ENCODE measurements at places on chromosomes 3 and 15.

DNA sequence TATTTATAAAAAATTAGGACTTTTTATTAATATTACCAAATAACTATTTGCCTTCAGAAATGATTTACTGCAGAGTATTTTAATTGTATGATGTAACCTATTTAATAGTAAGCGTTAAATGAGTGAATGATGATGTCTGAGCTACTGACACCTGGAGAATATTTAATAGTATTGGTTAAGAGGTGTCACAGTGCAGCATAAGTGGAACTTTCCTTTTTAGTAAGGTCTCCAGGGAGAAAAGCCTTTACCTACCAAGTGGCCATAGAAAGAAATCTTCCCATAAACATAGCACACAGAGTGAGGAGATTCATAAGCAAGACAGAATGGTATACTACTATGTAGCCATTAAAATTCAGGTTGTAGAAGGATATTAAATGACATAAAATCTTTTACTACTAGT, 441.7 kb downstream of the TBL1XR1 start:
- no peak for DNase-seq

DNA sequence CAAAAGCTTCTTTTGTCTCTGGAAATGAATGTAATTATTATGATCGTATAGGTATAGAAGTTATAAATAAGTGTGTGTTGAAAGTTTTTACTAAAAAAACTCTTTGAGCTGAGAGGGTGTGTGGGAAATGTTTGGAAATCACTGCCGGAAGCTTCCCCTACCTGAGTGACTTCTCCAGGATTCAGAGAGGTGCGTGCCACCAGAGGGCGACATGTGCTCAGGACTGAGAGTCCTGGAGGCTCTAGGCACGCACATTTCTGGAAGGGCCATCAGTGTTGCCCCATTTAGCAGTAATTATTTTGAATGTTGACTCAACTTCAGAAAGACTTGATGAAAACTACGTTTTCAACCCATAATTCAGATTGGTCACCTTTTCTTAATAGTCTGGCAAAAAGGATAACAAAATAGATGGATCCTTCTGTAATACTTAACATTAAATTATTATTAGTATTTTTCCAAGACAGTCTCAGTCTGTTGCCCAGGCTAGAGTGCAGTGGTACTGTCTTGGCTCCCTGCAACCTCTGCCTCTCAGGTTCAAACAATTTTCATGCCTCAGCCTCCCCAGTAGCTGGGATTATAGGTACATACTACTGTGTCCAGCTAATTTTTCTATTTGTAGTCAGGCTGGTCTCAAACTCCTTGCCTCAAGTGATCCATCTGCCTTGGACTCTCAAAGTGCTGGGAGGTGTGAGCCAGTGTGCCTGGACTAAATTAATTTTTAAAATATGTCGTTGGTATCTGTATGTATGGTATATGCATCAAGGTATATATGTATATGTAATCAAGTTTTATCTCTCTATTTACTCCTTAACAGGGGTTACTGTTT, 34.5 kb downstream of the GPR171 start:
- peak; percentile 47 for DNase-seq

GRCh38 chr15:88913017-88913849, at the start of gene MFGE8:
MFGE8 (minus strand) TSS chr15:88913379; CDS start chr15:88913319, 60 bp downstream.
- DNase-seq, result peak; percentile 24

GRCh38 chr3:133127381-133127780, 89.2 kb downstream of the TMEM108 start:
- no peak for DNase-seq

DNA sequence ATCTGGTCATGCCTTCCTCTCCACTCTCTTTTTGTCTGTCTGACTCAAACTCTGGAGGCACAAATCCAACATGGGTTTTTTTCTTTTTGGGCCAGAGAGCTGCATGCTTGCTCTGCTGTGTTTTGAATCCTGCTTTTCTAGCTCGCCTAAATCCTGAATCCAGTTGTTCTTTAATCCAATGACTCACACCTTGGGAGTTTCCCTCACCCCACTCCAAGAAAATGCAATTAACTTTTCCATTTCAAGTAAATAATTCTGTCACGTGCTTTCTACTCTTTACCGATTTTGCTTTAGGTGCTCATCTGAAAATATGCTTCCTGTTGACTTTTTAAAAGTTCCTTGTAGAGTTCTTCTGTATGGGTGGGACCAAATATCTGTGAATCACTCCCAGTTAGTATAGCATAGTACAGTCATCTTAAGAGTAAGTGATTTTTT, 47.6 kb downstream of the SLMAP start:
- peak; percentile 69 for DNase-seq

- no peak for DNase-seq
Observed at GRCh38 chr15:40285151-40285550, 2.3 kb upstream of the ANKRD63 start.

DNA sequence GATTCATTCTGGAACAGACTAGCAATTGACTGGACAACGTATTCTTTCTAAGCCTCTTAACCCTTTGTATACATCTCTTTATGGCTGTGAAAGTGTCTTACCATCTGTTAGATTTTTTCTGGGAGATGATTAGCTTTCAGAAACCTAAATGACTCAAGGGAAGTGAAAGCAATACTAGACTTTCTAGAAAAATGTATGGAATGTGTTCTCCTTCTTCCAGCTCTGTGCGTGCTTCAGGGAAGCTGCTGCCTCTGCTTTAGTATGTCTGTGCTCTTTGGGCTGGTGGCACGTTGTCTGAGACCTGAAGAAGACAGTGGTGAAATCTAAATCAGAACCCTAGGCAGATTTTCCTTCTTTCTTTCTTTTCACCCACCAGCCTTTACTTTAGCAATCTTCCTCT, 89.5 kb downstream of the ITPR1 start:
- no peak for DNase-seq

GRCh38 chr15:60734851-60735250, 255.9 kb upstream of the ICE2 start:
- DNase-seq, result no peak

- no peak for DNase-seq
Observed at GRCh38 chr3:155194973-155195957, 98.2 kb downstream of the STRIT1 start.

DNA sequence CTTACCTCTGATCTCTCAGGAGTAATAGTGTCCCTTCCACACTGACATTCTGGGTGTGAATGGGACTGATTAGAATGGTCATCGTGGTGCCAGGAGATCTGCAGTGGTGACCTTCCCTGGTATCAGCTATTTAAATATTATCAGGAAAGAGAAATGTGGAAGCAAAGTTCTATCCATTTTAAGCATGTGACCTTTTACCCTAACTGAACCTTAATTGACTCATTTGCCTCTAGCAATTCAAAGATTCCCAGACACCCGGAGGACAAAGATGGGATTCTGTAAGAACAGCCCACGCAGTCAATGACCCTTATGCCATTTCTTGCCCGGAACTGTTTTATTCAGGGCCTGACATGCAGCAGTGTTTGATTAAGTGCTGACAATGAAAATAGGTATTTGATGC, 10.3 kb downstream of the LIPC start:
- DNase-seq, result no peak

- DNase-seq, result no peak
Observed at GRCh38 chr3:157533298-157534070, 30.3 kb upstream of the VEPH1 start.

- DNase-seq, result no peak
Observed at GRCh38 chr3:101646726-101647125, 30.2 kb downstream of the ZBTB11 start.

DNA sequence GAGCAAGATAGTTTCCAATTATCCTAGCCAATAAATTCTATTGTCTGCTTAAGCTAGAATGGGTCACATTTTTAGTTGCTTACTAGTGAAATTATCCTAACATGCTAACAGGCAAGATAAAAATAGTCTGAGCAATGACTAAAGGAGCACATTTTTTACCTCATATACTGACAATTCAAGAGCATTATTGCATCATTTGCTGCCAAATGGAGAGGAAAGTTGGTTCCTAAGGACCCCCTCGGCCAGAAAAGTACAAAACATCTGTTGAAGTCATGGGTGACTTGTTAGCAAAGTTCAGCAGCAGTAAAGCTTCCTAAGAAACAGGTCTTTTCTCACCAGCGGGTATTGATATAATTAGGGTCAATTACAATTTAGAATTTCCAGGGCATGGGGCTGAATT, 1001.0 kb downstream of the FHIT start:
- DNase-seq, result no peak

DNA sequence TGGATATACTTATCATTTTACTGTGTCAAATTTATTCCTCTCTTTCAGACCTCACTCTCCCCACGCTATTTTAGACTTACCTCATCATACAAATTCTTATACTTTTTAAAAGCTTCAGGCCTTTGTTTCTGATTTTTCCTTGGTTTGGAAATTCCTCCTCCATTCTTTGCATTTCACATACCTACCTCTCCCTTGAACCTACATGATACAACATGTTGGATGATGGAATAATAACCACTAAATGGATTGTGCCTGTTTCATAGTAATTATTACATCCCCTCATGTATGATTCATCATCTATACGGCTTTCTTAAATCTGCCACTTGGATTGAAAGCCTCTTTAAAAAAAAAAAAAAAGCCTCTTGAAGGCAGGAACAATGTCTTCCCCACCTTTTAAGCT, 24.6 kb downstream of the TRIP4 start:
- DNase-seq, result no peak

DNA sequence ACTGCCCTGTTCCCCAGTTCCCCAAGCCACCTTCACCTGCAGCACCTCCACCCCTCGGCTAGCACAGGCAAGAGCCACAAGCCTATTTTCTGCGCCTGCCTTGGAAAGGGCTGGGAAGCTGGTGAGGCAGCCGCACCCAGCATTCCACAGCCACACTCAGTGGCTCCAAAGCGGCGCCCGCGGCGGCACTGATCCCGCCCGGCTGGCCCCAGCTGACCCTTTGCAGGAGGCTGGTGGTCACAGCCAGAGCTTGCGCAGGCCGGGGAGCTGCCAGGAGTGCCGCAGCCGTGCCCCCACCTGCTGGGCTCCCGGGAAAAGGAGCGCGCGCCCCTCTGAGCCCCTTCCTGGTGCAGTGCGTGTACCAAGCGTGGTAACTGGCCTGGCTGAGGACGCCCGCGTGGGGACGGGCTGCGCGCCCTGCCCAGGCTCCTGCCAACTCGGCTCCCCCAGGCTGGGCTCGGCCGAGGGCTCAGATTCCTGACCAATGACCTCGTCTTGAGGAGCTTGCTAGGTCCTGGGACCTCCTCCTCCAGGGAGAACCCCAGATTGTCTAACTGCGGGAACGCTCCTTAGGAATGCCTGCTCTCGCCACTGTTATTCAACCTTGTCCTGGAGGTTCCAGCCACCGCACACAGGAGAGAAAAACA, 13.3 kb downstream of the GRAMD2A start:
- DNase-seq, result no peak

- no peak for DNase-seq
Observed at GRCh38 chr3:24490151-24490550, 4.5 kb downstream of the THRB start.

DNA sequence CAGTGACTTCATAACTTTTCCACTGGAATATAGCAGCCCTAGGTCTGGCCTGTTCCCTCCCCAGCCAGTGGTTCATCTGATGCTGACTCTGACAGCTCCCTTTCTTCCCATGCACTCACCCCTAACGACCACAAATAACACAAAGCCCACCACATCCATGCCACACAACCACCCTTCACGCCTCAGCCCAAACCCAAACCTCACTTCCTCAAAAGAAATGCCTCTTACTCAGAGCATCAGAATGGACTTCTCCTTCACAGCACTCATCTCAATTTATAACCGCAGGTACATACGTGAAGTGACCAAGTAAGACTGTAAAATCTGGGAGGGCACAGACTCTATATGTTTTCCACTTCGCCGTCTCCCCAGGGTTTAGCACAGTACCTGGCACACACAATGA, 1.1 kb downstream of the RBSN start:
- peak; percentile 58 for DNase-seq

GRCh38 chr3:196177967-196178366, 33.2 kb downstream of the ZDHHC19 start:
- no peak for DNase-seq

DNA sequence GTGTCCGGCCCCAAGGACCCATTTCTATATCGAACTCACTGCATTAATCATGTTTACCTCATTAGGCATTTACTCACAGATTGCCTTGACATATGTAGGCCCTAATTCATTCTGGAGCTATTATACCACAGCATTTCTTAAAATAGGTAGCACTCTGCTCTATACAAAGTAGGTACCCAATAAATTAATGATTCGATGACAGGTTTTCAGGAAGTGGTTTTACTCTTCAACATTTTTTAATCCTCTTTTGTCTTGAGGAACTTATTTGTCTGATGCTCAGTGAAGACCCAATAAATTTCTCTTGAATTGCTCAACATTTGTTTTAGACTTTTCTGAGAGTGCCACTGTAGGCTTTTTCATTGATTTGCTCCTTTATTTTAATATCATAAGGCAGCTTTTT, 12.1 kb downstream of the TGFBR2 start:
- DNase-seq, result no peak

GRCh38 chr15:100095541-100096247, 246.1 kb downstream of the ADAMTS17 start:
- DNase-seq, result no peak

DNA sequence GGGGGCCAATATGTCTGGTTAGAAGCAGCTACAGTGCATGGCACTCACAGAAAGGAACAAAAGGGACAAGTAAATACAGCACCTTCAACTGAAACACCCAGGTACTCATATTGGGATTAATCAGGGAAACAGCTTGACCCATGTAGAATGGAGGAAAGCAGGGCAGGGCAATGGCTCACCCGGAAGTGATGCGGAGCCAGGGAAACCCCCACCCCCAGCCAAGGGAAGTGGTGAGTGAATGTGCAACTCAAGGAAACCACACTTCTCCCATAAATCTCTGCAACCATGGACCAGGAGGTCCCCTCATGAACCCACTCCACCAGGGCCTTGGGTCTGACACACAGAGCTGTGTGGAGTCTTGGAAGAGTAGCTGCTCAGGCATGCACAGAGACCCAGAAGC, 117.1 kb downstream of the MTHFS start:
- peak; percentile 34 for DNase-seq

- DNase-seq, result no peak
Observed at GRCh38 chr15:62482785-62483429, 317.8 kb upstream of the C2CD4B start.

GRCh38 chr3:175003590-175003989, 144.5 kb downstream of the NAALADL2 start:
- DNase-seq, result no peak

GRCh38 chr3:133227813-133228212, 172.0 kb upstream of the BFSP2 start:
- DNase-seq, result no peak

DNA sequence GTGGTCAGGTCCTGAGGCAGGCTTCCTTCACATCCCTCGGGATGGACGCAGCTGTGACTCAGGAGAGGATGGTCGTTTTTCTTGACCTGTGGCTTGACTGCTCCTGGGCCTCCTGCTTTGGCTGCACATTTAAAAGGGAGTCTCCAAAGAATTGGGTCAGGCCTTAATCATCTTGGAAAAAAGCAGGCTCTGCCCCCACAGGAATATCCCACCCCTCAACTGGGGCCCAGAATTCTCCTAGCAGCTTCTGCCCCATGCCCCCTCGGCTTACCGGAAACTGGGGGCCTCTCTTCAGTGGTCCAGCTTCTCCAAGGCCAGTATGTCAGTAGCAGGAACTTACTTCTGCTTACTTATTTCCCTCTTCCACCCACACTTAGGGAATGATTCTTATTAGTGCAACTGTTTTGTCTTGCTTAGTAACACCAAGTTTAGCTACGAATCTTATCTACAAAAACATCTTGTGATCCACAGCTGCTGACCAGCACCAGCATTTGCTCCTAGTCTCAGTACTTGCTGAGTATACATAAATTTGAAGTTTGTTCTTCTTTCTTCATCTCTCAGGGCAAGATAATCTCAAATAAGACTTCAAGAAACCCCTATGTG, 35.7 kb downstream of the ATG7 start:
- DNase-seq, result no peak

All from bone marrow (tissue), 2 donors.